ENCODE measurements at places on chromosomes 6 and 20.

DNA sequence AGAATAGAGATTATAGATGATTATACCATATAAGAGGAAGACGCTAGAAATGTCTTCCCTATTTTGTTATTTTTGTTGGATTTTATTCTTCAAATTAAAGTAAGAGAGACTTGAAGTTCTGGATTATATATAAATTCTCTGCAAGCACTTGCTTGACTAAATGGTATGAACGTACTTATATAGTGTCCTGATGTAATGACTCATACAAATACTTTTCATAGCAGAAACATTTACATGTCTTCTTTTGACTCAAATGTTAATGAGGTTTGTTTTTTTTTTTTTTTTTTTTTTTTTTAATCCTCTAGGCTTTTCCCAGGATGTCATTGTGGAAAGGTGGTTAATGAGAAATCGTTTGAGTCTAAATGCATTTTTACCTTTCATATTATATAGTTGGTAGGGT lies 55.0 kb downstream of the PDE7B start:
- DNase-seq, result no peak

DNA sequence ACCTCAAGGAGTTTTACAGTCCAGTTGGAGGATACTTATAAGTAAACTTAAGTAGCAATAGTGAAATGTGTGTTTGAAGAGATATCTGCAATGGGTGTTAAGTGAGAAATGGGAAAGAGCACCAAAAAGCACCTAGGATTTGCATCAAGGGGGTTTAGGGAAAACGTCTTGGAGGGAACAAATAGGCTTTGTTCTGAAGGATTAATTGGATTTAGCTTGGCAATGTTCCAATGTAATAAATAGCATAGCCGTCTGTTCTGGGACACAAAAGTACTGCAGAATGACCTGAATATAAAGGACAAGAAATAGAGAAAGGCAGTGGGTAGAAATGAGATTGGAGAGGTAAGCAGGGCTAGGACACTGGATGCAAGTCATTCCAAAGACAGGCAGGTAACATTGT lies 2.8 kb upstream of the MYO6 start:
- DNase-seq, result no peak

- no peak for DNase-seq
Observed at GRCh38 chr20:49870261-49870660, 45.1 kb downstream of the SPATA2 start.

GRCh38 chr20:36175016-36175415 lies 20.5 kb downstream of the EPB41L1 start:
- DNase-seq, result no peak

- DNase-seq, result no peak
Observed at GRCh38 chr6:18681832-18682503, 294.8 kb downstream of the RNF144B start.

DNA sequence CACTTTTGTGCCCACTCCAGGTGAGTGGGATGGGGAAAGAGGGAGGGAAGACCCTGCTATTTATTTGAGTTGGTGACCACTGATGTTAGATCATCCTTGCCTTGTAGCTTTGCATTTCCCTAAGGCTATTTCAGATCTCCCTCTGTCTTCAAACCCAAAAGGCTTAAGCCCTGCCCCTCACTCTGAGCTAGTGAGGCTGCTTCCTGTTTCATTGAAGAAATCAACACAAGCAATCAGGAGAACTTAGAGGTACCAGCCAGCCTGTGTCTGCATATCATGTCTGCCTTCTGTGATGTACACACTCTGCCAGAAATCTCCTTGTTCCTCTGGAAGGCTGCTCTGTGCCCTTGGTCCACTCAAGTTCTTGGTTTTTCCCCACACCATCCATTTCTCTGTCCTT lies 135.3 kb downstream of the ARID1B start:
- DNase-seq, result peak; percentile 2

DNA sequence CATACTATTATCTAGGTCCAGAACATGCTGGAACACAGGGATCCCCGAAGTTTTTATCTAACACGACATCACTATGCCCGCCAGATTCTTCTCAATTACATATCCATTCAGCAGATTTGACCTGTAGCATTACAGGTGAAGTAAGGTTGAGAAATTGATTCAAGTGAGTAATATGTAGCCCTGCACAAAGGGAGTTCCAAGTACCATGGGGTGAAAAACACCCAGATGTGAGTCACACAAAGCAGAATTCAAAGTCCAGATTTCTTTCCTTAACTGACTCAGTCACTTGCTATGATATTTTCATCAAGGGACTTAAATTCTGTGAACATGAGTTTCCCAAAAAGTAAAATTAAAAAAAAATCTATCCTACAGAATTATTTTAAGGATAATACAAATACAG lies 655.4 kb upstream of the PTCHD4 start:
- no peak for DNase-seq

- no peak for DNase-seq
Observed at GRCh38 chr6:134795001-134795400, 154.9 kb downstream of the ALDH8A1 start.

- no peak for DNase-seq
Observed at GRCh38 chr6:153150371-153150751, 19.3 kb upstream of the RGS17 start.

Data from inflammatory macrophage treated with lipopolysaccharide for 1 hour (primary cell).